Kidney epithelial cell (primary cell): ENCODE measurements at places on chromosomes 12 and 14.

- DNase-seq, result no peak
Measured at GRCh38 chr12:121483949-121484348, 84.0 kb downstream of the RNF34 start.

GRCh38 chr14:72608391-72609204 lies 285.3 kb downstream of the DPF3 start:
- peak; percentile 88 for DNase-seq

DNA sequence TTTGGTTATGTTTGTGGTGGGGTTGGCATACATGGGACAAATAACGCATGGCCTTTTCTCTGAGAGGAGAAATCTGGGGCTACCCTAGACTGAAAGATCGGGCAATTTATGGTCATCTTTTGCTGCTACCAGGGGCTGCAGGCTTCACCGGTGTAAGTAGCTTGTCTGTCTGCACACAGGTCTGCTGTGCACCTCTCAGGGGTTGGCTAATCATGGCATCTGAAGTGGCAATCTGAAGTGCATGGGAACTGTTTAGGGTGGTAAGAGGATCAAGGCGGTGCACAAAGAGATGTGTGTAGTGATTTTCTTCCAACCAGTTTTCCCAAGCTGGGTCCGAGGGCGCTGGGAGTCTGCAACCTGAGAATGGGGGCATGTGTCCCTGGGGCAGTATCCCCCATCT lies 141.3 kb downstream of the EMP1 start:
- DNase-seq, result no peak

DNA sequence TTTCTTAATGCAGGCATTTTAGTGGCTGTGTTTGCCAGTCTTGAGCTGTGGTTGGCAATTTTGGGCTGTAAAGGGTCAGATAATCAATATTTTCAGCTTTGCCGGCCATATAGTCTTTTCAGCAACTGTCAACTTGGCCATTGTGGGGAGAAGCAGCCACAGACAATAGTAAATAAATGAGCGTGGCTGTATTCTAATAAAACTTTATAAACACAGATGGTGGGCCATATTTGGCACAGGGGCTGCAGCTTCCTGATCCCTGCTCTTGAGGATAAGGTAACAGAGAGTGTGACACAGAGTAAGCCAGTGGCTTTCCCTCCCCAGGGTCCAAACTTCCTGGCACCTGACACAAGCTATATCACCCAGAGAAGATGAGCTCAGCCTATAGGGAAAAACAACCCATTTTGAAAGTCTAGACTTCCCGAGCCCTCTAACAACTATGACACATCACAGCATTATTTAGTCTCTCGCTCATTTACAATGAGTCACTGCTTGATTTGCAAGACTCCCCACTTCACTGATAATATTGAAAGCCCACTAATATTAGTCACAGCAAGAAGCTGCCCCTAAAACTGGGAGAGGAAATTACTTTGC lies 163.1 kb upstream of the TMPO start:
- peak; percentile 91 for DNase-seq

DNA sequence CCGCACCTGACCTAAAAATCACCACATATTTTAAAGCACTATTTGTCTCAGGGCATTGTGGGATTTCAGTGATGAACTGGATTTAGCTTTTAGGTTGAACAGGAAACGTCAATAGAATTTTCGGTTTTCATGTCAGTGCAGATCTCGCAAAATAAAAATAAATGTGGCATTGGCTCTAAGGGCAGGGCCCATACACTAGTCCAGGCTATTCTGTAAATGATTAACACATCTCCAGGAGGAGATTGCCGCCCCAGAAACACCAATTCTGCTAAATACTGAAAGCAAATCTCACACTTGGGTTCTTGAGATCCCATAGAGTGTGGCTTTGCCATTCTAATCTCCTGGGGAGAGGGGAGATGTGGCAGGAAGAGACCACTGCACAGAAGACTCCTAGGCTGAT lies 1494.0 kb upstream of the TMEM132C start:
- DNase-seq, result no peak

DNA sequence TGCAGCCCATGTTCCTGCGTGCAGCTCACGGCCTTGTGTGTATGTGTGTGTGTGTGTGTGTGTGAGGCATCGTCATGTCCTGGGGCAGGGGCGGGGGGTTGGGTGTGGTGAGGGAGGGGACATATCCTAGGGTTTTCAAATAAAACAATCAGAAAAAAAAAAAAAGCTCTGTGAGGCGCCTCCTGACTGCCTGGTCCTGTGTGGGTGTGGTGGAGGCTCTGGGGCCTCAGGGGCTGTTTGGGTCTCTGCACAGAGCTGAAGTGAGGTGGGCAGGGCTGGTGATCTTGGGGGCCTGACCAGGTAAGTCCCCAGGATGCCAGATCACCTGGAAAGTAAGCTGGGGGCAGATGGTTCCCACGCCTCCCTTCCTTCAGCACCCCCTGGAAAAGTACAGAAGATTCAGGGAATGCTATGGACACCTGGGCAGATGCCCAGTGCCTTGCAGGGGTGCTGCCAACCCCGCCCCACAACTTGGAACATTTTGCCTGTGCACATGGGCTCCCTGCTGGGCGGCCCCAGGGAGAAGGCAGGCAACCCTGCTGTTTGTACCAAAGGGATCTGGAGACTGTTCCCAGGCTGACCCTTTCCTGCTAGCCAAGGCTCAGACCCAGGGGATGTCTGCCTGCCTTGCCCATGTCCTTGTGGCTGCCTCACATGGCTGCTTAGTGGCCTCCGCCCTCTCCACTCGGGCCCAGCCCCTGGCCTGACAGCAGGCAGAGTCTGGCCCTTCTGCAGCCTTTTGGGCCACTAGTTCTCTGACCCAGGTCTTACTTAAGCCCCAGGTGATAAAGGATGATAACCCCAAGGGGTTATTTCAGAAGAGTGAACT lies 28.8 kb downstream of the CLSTN3 start:
- no peak for DNase-seq

DNA sequence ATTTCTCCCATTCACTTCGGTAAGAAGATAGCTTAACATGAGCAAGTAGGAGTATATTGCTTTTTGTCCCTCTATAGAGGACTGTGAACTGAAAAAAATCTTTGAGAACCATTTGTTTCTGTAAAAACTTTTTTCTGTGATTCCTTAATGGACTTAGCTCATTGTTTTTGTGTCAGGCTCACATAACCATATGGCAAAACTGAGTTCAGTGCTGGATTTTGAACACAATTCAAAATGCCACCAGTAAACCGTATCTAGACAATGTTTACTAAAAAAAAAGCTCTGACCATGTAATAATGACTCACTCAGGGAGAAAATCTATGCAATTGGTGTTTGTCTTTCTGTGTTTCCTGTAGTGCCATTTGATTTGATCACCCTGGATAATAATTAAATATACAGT lies 5.2 kb downstream of the TRHDE start:
- DNase-seq, result no peak

DNA sequence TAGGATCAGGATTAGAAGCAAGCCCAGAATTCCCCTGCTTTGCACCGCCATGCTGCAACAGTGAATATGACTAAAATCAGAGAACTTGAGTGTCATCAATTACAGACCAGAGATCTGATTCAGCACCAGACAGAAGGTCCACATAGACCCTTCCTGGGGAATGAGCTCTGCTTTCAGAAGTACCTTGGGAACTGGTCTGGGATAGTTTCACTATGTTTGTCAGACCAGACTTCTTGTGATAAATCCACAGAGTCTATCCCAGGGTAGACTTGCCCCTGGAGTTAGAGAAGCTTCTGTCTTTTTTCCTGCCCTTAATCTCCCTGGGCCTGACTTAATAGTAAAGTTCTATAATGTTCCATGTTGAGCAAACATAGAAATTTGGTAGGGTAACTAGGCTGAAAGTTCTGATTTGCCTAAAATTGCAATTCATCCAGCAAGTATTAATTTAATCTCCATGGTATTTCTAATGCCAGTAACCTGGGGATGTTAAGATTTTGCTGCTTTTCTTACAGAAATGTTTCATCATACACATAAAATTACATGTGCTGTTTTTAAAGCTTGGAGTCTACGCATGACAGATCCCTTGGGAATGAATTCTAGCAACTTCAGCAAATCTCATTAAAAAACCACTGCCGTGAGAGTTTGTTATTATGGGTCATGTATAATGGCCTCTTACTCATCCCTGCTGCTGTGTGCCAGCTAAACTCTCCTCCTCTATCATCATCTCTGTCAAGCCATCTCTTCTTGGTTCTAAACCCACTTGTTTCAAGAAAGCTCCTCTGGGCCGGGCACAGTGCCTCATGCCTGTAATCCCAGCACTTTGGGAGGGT lies 61.3 kb upstream of the METAP2 start:
- DNase-seq, result peak; percentile 64

DNA sequence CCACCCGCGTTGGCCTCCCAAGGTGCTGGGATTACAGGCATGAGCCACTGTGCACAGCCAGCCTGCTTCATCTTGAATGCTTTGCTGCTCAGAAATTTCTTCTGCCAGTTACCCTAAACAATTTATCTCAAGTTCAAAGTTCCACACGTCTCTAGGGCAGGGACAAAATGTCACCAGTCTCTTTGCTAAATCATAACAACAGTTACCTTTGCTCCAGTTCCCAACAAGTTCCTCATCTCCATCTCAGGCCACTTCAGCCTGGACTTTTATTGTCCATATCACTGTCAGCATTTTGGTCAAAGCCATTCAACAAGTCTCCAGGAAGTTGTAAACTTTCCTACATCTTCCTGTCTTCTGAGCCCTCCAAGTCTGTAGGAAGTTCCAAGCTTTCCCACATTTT lies 159.5 kb upstream of the DYRK2 start:
- DNase-seq, result no peak

DNA sequence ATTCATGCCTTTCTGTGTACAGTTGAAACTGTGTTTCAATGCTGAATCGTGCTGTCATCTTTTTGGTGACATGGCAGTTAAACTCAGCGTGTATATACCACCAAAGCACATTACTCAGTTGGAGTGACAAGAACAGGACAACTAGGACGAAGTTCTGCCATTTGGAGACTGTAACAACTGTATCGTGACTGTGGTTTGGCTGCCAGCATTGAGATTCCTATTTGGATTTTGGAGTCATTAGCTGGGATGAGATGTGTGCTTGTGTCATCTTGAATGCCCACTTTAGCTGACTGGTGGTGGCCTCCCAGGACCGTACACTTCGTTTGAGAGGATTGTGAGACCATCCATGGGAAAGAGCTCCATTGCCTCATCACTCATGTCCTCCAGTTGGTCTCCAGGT lies 42.9 kb downstream of the FBXL14 start:
- no peak for DNase-seq

DNA sequence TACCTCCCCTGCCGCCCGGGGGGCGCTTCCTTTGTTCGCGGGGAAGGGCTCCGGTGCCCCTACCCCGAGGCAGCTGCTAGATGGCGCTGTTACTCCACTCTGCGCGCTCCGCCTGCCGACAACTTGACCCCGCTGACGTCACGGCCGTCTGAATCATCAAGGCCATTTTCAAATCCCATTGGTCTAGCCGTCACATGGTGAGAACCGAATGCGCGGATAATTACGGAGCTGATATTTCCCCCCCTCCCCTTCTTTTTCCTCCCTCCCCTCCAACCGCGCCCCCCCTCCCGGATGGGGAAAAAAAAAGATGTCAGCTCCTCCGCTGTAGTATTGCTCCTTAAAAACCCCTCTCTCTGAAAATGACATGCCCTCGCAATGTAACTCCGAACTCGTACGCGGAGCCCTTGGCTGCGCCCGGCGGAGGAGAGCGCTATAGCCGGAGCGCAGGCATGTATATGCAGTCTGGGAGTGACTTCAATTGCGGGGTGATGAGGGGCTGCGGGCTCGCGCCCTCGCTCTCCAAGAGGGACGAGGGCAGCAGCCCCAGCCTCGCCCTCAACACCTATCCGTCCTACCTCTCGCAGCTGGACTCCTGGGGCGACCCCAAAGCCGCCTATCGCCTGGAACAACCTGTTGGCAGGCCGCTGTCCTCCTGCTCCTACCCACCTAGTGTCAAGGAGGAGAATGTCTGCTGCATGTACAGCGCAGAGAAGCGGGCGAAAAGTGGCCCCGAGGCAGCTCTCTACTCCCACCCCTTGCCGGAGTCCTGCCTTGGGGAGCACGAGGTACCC lies at the start of gene HOXC10:
Gene HOXC10 (plus strand): TSS at position 246 of the 791 bp plus-strand sequence. CDS start 114 bp downstream, at position 360.
- DNase-seq, result peak; percentile 83

- DNase-seq, result peak; percentile 41
Measured at GRCh38 chr12:54306925-54307741, 6.3 kb upstream of the NFE2 start.

GRCh38 chr12:117658226-117658625 lies 296.8 kb upstream of the NOS1 start:
- DNase-seq, result no peak

- peak; percentile 5 for DNase-seq
Measured at GRCh38 chr12:44015333-44015941, 179.6 kb downstream of the TMEM117 start.

- peak; percentile 35 for DNase-seq
Measured at GRCh38 chr12:60148109-60148508, 552.3 kb downstream of the SLC16A7 start.

DNA sequence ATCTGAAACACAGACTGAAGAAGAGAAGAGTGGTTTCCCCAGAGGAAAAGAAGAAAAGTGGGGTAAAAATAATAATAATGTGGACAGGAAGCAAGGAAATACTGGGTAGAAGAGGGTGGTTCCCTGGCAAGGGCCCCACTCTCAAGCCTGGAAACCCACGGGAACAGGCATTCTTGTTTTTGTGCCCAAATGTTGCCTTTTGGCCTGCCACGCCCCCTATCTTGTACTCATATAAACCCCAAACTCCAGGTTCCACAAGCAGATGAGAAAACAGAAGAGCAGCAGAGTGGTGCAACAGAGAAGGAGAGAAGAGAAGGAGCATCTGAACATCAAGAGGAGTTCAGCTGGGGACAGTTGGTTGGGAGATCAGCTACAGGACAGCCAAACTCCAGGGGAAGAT lies 51.2 kb downstream of the NDUFA12 start:
- no peak for DNase-seq

- no peak for DNase-seq
Measured at GRCh38 chr14:64760146-64760755, 56.0 kb downstream of the PLEKHG3 start.

GRCh38 chr12:99119449-99119848 lies 474.4 kb downstream of the APAF1 start:
- DNase-seq, result no peak

GRCh38 chr12:114963846-114964245 lies 279.9 kb upstream of the TBX3 start:
- no peak for DNase-seq

GRCh38 chr12:3445119-3445978 lies 45.7 kb upstream of the PRMT8 start:
- no peak for DNase-seq

GRCh38 chr12:66239295-66239694 lies 50.3 kb downstream of the IRAK3 start:
- DNase-seq, result no peak

DNA sequence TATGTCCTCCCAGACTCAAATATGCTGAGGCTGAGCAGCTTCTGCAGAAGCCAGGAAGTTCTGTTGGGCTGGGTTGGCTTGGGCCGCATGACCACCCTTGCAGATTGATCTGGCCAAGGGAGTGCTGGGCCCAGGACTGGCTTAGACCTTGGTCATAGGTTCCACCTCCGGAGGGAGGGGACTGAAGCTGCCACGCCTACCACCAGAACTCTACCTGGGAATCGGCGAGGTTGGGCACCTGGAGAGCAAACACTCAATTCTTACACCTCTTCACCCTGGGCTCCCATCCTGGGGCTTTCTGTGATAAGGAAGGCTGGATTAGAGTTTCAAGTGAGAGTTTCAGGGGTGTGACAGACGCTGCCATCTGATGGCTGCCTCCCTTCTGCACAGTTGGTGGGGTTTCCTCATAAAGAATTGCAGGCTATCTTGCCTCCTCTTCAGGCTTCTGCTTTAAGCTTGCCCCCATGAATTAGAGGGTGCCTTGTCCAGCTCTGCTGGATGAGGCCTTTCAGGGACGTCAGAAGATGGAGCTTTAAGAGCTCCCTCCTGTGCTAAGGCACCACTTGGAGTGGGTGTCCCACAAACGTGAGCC lies 5.8 kb downstream of the SLC24A4 start:
- DNase-seq, result no peak

GRCh38 chr14:69855180-69855832 lies 23.9 kb upstream of the SMOC1 start:
- DNase-seq, result no peak
